ENCODE measurements at places on chromosomes 16 and 17.

- DNase-seq, result peak; percentile 58
Measured at GRCh38 chr16:11356573-11357331, 11.5 kb downstream of the RMI2 start.

- DNase-seq, result no peak
Measured at GRCh38 chr16:30528799-30529457, 2.6 kb upstream of the ZNF768 start.

DNA sequence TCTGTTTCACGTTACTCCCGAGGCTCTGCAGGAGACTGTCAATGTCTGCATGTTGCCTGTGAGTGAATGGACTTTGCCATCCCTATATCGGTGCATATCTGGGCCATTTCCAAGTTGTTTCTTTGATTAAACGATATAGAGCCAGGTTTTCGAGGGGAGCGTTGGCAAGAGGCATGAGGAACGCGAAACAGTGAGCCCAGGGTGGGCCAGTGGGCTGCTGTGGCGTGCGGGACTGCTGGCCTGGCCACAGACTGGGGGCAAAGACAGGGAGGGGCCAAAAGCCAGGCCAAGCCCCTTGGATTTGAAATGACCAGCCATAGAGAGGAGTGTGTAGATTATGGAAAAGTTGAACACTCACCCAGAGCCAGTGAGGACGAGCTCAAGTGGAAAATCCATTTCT, 3.5 kb downstream of the CRHR1 start:
- DNase-seq, result no peak

DNA sequence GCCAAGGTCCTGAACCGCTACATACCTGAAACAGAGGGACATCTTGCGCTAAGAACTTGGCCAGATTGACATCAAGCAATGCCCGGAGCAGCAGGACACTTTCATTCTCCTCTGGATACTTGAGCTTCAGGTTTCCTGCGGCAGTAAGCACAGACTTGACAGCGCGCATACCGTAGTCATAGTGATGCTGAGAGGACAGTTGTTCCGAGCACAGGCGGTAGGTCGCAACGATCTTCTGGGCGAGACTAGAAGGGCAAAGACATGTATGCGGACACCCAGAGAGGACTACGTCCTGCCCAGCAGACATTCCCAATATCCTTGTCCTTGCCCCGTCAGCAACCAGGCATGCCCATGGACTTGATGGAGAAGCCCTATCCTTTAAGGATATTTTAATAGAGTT, 112.9 kb downstream of the DNAH3 start:
- DNase-seq, result no peak

DNA sequence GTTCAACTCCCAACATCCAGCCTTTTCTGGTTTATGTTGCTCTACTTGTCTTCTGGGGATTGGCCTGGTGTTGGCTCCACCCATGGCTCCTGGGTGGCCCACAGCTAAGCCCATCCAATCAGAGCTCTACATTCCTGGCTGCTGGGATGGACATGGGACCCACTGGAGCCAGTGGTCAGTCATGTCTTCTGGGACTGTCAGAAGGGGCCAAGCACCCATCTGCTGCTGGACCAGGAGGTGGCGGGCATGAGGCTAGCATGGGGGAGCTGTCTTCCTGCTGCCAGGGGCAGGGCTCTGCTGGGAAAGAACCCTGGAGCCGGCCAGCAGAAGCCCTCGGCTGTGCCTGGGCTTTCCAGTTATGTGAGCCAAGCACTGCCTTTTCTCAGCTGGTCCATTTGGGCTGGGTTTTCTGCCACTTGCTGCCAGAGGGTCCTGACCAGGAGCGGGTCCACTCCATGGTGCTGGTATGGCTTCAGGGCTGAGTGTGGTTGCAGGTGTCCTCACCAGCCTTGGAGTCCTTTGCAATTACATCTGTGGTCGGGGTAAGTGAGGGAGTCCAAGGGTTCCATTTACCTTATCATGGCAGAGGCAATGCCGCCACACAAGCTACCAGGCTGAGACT, 17.4 kb upstream of the ZNF469 start:
- no peak for DNase-seq

DNA sequence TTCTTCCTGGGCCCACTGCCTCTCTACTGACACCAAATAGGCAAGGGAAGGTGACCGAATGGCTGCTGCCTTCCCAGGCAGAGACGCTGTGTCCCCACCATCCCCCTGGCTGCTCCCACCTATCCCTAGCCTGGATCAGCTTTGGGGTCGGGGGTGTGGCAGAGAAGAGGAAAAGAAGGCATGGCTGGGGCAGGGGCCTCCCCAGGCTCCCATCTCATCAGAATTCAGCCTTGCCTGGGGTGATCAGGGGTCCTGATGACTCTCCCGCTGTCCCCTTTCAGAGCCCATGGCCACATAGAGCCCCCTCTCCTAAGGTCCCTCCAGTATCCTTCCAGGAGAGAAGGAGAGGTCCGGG, 665 bp downstream of the PLXDC1 start:
- DNase-seq, result no peak

- DNase-seq, result no peak
Measured at GRCh38 chr16:87132361-87133014, 184.7 kb downstream of the C16orf95 start.

DNA sequence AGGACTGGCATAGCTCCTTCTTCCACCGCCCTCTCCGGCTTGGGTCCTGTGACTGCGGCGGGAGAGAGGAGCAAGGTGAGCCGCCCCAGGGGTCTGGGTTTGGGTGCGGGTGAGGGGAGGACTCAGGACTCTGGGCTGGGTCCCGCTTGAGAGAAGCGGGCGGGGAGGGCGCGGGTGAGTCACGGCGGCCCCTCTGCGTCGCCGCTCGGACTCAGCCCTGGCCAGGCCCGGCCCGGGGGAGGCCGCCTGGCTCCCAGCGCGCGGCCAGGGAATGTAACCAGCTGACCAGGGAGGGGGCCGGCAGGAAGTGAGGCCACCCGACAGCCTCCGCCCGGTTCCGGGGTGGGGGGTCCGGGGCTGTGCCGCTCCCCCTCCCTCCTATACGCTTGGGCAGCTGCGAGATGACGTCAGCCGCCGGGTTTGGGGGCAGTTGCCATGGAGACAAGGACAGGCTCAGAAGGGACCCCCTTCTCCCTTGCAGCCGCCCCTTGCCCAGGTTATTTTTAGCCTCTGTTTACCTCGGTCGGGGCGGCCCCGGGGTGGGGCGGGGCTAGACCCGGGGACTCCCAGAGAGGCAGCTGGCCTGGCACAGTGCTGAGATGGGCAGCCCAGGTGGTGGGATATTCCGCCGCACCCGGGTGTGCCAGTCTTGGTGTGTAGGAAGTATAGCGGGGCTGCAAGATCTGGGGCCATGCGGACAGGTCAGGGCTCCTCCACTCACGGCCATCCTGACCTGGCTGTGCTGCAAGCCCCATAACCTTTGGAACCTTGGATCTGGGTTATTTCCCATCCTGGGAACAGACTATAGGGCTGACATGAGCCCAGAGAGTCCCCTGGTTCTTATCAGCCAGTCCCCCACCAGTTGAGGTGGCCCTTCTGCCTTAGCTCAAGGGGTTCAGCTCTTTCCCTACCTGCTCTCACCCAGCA, 1.6 kb downstream of the RIPOR1 start:
- DNase-seq, result no peak

GRCh38 chr17:79925242-79925957, 86.2 kb upstream of the CBX4 start:
- DNase-seq, result no peak

- DNase-seq, result peak; percentile 18
Measured at GRCh38 chr16:82456683-82457082, 170.1 kb upstream of the CDH13 start.

GRCh38 chr17:312476-313148, 40.0 kb downstream of the RPH3AL start:
- DNase-seq, result no peak

GRCh38 chr17:8020776-8021564, 17.9 kb upstream of the ALOX15B start:
- no peak for DNase-seq

DNA sequence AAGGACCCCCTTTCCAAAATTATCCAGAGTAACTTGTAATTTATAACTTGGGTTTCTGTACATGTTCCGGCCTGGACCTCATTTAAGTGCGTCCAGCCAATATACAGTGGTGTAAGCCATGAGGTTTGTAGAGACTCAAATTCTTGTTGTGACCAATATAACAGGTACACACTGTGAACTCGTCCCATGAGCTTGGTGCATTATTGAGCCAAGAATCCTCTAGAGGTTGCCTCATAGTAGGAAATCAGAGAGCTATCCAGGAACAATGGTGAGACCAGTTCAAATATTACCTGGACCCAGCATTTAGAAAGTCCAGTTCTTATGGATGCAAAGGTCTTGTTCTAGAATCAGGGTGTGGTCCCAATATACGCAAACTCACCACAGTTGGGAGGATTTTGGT, 138.2 kb downstream of the NPIPB5 start:
- DNase-seq, result no peak

DNA sequence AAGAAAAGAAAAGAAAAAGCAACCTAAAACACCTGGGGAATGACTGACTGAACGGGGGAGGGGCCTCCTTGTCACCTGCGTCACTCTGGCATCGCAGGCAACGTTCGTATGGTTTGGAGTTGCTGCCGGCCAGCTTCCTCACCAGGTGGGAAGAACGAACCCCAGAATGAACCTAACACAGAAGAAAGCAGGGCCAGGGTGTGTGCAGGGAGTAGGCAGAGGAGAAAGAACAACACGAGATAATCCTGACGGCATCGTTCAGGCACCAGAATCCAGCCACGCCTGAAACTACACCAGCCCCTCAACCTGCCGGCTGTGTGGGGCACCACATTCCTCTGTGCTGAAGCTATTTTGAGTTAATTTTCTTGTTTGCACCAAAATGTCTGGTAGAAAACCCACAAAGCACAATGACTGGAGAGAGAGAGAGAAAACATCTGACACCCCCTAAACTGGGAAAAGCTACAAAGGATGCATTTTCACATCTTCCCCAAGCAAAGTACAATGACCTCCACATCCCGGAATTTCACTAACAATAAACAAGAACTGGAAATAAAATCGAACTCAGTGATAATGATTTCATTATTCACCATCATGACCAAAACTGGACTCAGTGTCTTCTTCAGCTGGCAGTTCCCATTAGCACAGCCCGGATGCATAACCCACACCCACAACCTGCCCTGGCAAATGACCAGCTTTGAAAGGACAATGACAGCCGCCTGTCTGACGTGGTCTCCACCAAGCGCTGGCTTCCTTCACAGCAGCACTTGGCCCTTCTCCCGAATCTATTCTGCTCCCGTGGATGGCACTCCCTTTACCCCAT, 23.6 kb downstream of the RAB40B start:
- DNase-seq, result no peak

DNA sequence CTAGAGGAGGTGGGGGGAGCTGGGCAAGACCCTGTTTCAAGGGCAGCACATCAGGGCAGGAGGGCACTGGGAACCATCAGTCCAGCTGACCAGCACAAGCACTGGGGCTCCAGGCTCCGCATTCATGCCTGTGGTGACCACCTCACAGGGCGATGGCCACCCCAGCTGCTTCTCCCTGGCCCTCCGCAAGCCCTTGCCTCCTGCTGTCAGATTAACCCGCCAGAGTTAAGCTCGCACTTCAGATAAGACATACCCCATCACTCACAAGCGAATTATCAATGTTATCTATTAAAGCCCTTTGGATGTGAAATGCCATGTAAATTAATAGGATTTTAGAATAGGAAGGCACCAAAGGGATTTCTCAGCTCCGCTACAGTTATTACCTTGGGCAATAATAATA, 105.0 kb downstream of the CCDC182 start:
- DNase-seq, result no peak

- DNase-seq, result no peak
Measured at GRCh38 chr16:58421059-58421458, 28.8 kb downstream of the GINS3 start.

- no peak for DNase-seq
Measured at GRCh38 chr17:44308865-44309264, 464 bp downstream of the RUNDC3A start.

GRCh38 chr17:77872199-77872598, 86.3 kb upstream of the TNRC6C start:
- DNase-seq, result no peak

DNA sequence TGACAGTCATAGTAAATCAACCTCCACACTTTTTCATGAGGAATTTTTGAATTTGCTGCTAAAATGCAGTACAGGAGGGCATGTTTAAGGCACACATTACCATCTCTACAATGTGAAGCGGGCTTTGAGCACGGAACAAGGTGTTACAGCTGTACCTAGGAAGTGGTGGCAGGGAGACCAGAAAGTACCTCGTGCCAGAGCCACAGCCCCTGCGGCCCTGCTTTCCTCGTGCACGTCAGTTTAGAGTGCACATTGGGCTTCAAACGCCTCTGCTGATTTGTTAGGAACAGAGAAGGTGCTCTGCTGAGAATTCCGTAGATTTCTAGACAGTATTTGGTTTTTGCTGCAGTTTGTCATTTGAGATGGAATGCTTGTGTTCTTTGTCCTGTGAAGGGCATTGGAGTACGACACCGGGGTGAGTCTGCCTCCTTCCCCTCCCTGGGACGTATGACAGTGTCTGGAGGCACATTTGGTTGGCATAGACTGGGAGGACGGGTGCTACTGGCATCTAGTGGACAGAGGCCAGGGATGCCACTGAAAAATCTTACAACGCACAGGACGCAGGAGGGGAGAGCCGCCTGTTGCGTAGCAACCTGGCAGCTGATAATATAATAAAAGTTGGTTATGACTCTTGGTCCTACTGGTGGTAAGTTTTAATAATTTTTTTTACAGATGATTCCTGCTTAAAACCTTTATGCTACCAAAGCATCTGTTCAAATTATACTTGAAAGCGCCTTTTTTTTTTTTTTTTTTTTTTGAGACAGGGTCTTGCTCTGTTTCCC, 9.1 kb downstream of the FOXK2 start:
- no peak for DNase-seq

- DNase-seq, result no peak
Measured at GRCh38 chr16:66064801-66065530, 301.5 kb upstream of the CDH5 start.

GRCh38 chr17:71636644-71637043, 484.2 kb upstream of the SOX9 start:
- DNase-seq, result no peak

DNA sequence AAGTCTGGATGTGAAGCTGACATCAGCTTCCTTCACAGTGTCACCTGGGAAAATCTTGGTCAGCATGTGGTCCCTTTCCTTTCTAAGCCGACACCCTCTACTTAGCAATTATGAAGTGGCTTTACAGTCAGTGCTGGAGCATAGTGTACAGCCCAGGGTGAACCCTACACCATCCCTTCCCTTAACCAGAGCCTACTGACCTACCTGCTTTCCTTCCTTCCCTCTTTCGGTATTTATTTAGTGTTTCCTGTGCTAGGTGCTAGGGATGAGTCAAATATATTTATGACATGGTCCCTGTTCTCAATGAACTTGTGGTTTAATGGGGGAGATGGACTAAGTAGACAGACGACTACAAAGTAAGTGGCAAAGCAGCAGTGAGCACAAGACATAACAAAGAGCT, 77.5 kb downstream of the CDK5R1 start:
- no peak for DNase-seq

DNA sequence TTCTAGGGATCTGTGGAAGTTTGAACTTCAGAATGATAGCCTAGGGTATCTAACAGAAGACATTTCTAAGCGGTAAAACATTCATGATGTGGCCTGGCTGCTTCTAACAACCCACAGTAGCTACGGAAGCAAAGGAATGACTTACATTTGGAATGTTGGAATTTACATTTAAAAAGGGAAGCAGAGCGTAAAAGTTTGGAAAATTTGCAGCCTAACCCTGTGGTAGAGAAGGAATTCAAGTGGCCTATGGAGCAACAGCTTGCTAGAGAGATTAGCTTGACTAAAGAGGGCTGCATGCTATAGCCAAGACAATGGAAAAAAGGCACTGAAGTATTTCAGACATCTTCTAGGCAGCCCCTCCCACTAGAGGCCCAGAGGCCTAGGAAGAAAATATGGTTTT, 50.1 kb downstream of the HNF1B start:
- DNase-seq, result no peak

Measured in stimulated activated CD4-positive, alpha-beta T cell treated with anti-CD3 and anti-CD28 coated beads, Interleukin-12 subunit alpha, Interleukin-12 subunit beta, amount 100 ng/mL, for 4 hours (primary cell).